ENCODE measurements at places on chromosomes 2 and 18.

- DNase-seq = no peak
Observed at GRCh38 chr2:161344692-161345091, 36.5 kb downstream of the PSMD14 start.

- DNase-seq = no peak
Observed at GRCh38 chr18:61988100-61988499, 95.3 kb upstream of the RNF152 start.

GRCh38 chr2:100350661-100351185 is 28.4 kb upstream of the LONRF2 start:
- DNase-seq = no peak

GRCh38 chr2:199812493-199812892 is 38.5 kb downstream of the FTCDNL1 start:
- no peak for DNase-seq

- DNase-seq = no peak
Observed at GRCh38 chr2:182077023-182077422, 91.4 kb downstream of the PPP1R1C start.

GRCh38 chr2:232362174-232362900 is 16.2 kb upstream of the ALPP start:
- no peak for DNase-seq

DNA sequence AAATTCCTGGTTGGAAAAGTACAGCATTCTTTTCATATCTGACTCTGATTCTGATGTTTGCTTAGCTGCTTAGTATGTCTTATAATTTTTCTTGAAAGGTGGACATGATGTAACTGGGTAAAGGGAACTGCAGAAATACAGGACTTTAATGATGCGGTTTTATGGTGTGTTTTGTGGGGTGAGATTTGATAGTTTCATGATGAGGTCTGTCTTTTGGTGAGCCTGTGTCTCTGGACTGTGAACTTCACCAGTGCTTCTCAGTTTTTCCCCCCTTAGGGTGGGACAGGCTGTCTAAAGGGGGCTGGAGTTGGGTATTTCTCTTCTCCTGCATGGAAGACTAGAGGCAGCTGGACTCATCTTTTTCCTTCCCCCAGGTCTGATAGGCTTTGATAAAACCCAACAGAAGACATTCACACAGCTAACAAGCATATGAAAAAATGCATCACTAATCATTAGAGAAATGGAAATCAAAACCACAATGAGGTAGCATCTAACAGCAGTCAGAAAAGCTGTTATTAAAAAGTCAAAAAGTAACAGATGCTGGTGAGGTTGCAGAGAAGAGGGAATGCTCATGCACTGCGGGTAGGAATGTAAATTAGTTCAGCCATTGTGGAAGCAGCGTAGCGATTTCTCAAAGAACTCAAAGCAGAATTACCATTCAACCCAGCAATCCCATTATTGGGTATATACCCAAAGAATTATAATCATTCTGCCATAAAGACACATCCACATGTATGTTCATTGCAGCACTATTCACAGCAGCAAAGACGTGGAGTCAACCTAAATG is 77.6 kb downstream of the EPC2 start:
- DNase-seq = no peak

DNA sequence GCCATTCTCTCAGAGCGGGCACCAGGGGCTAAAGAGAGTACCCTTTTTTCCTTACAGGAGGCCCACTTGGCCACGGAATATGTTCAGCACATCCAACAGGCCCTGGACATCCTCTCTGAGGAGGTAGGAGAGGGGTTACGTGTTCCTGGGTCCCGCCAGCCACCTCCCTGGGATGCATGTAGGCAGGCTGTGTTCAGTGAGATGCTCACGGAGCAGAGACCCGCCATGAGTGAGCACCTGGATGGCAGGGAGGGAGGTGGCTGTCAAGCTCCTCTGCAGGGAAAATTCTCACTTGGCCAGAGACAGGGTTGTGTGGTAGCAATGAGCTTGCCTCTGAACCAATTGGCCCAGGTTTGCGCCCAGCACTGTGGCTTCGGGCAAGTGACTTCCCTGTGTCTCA is 123.1 kb upstream of the PPP1CB start:
- no peak for DNase-seq

GRCh38 chr2:70328921-70329561 is 27.2 kb upstream of the FAM136A start:
- no peak for DNase-seq

DNA sequence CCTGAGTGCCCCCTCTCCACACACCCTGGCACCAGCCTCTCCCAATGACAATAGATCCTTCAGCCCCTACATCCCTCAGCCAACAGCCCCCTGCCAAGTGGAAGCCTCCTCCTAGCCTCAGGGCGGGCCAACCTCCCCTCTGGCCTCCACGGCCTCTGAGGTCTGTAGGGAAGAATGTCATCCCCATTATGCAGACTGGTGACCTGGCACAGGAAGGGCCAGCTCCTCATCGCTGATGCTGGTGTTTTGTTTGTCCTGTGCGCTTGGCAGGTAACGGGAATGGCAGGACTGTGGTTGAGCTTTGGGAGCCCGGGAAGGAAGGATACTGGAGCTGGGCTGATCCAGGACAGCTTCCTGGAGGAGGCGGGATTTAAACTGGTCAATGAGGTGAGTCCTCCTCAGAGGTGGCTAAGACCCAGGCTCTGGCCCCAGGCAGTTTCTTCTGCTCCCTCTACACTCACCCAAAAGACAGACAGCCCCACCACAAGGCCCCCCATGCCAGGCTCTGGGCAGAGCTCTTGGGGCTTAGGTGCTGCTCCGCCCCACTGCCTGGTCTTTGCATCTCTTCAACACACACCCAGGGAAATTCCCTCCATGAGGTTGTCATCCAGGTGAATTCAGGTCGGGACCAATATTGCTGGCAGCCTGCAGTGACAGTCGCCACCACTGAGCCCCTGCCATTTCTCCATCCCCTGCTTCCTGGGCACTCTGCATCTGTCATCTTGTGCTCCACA is 75.2 kb upstream of the SMAD7 start:
- DNase-seq = no peak

GRCh38 chr2:124678043-124678442 is 653.0 kb downstream of the CNTNAP5 start:
- no peak for DNase-seq

GRCh38 chr2:238966072-238966937 is 118.4 kb downstream of the TWIST2 start:
- no peak for DNase-seq

GRCh38 chr18:52992041-52992440 is 652.0 kb downstream of the DCC start:
- no peak for DNase-seq

DNA sequence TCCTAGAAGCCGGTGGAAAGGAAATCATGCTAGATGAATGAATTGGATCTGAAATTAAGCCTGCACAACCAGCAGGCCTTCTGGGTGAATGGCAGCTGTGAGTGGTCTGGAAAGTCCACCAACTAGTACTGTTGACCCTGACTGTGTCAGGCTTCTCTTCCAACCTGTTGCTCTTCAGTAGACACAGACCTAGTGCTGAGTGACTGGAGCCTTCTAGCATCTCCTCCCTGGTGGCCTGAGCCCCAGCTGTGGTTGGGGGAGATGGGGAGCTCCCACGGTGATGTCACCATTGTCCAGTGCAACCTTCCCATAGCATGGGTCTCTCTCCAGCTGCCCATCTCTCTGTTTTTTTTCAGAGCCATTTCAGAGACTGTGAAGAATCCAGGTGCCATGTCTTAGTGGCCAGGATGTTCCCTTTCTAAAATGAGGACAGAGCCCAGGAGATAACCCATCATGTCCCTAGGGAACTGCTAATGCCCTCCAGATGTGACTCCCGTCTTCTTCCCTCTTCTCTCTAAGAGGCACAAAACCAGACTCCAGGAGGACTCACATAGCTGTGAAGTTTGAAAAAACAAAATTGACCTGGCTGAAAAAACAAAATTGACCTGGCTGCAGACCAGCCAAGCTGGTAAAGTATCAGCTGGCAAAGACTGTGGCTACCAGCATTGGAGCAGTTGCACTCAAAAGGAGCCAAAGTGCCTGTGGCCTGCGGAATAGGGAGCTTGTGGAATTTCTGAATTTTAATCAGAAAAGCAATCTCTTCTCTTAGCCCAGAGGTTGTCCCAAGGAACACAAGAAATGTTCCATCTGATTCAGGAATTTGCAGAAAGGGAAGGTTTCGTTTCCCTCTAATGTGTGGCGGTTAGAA is 67.4 kb upstream of the RPL31 start:
- DNase-seq = no peak

GRCh38 chr2:219645631-219646527 is 18.4 kb downstream of the SLC4A3 start:
- no peak for DNase-seq

- no peak for DNase-seq
Observed at GRCh38 chr18:55375930-55376329, 212.1 kb downstream of the TCF4 start.

DNA sequence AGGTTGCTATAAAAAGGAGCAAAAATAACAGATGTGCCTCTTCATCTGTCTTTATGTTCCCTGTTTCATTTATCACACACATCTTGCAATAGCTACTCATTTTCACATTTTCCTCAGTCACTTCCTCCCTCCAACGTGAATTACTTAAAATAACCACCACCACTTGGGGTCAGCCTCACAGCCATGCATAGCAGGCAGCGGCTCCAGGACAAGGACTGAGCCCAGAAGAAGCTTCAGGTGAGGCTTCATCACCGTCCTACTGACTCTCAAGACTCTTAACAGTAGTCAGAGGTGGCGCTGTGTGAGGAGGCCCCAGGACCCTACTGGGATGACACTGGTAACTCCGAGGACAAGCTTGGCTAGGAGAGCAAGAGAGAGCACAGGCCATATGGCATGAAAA is 15.5 kb upstream of the ST8SIA5 start:
- no peak for DNase-seq

DNA sequence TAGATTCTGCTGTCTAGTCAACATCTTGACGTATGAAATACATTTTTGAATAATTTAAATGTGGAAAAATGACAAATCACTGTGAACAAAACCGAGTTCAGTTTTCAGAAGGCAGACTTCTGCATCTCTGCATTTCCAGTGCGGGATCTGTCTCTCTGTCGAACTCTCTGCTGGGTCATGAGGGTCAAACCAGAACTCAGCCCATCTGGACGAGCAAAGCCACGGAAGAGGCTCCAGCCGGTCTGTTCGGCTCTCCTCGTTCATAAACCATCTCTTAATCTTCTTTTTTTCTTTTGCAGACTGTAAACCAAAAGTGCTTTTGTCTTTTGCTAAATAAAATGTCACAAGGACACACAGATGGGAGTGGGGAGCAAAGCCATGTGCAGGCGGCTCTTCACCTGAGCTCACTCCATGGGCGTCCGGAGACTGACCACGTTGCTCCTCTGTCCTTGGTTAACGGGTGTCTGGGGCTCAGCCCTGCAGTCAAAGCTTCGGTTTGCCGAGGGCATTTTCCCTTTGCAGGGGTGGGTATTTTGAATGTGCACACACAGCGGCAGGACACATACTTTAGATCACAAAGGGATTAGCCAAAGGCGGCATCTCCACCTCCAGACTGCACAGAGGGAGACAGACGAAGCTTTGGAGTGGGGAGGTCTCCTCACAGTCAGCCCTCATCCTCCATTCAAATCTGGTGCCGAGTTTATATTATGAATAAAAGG is 737.9 kb upstream of the SALL3 start:
- DNase-seq = no peak

DNA sequence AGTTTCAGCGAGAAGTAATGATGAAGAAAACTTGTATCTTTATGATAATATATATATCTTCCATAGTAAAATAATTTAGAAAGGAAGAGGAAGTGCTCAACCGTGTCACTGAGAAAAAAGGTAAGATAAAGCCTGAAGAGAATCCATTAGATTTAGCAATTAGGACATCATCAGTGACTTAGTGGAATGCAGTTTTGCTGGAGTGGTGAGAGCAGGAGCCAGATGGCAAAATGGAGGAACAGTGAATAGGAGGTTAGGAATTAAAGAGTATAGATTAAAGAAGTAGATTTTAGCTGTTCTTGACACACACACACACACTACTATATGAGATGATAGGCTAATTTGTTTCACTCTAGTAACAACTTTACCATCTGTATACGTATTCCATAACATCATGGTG is 157.1 kb upstream of the EPC2 start:
- no peak for DNase-seq

DNA sequence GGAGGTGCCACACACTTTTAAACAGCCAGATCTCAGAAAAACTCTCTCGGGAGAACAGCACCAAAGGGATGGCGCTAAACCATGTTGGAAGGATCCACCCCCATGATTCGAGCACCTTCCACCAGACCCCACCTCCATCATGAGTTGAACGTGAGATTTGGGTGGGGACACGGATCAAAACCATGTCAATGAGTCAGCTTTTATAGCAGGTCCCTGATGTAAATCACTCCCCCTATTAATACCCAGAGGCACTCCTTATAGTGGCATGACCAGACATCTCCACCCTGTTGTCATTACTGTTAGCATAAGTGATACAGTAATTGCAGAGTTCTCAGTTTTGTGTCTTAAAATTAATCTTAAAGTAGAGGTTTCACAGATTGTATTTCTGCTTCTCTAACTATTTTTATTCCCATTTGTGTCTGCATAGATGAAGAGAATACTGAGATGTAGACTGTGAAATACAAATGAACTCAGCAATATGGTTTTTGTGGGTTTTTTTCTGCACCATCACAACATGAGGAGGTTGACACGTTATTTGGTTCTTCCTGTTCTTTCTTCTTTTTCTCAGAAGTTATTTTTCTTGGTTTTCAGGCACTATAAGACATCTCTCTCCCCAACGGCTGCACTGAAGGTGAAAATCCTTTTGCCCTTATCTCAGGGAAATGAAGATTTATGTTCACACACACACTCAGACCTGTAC is 218.2 kb downstream of the ARL4C start:
- DNase-seq = no peak

DNA sequence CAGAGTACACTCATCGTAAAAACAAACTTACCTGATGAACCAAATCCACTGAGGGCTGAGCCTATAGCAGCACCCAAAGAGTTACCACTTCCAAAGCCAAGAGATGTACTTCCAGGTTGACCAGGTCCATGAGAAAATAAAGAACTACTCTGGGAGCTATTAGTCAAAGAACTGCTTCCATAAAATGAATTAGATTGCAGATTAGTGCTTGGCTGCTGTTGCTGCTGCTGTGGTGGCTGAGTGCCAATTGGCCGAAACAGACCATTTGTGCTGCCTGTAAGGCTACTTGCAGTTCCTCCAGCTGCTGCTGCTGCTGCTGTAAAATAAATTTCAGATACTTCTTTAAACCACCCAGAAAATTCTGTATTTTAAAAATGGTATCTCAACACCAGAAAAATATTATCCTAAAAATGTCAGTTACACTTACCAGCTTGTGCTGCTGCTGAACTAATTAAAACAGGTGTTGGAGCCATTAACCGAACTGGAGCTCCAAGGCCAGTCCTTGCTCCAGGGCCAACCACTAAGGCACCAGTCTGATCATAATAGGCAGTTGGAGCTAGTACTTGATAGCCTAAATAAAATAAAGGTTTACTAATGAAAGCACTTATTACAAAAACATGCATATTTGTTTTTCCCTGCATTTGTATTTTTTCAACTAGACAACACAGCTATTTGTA is 58.1 kb upstream of the SDC1 start:
- no peak for DNase-seq

GRCh38 chr2:88813612-88814011 is 122.1 kb downstream of the RPIA start:
- DNase-seq = no peak

All from GOT3 (cell line).